Hematopoietic multipotent progenitor cell (in vitro differentiated cells): ENCODE measurements at places on chromosomes 16 and 17.

DNA sequence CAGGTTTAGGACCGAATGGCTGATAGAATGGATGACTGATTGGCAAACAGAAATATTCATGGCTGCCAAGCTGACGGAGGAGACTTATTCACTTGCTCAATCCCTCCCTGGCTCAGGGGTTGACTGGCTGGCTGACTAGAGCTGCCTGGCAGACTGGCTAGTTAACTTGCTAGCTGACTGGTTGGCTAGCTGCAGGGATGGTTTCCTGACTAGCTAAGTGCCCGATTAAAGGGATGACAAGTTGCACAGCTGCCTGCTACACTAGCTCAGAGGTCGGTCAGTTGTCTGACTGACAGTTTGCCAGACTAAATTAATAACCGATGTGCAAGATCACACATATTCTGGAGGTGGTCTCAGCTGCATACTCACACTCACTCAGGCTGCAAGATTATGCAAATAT, 1208.4 kb upstream of the CDH8 start:
- DNase-seq: no peak

GRCh38 chr16:47920709-47921108, 235.1 kb downstream of the ABCC12 start:
- DNase-seq: no peak

- DNase-seq: no peak
These were observed at the start of gene FAM20A for GRCh38 chr17:68600931-68601564. Gene FAM20A, minus strand, starts transcription at chr17:68601367. Its CDS starts 701 bp downstream, at chr17:68600666.

GRCh38 chr16:87327798-87328495, 10.8 kb upstream of the C16orf95 start:
- no peak for DNase-seq

- no peak for DNase-seq
These were observed 428.7 kb downstream of the CNTNAP4 start for GRCh38 chr16:76705892-76706291.
